ENCODE measurements at places on chromosomes 5 and 9.

DNA sequence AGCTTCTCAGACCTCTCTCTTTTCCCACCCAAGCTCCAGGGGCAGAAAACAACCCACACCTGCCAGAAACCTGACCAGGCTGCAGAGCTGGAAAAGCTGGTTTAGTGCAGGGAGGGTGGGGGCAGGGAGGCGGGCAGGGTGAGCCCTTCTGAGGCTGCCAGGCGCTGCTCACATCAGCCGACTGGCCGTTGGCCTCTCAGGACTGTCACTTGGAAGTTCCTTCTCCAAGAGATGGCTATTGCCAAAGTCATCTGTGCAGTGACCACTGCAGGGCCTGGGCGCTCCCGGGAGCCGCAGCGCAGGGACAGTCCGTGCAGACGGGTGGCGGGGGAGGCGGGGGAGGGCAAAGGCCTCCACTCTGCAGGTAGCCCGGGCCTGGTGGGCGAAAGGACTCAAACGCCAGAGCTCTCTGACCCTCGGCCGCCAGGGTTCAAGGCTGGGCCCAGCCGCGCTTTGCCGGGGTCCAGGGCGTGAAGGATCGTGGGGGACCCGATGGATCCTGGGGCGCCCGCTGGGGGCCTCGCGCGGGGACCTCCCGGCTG lies 205.0 kb upstream of the IER5L start:
- no peak for DNase-seq

GRCh38 chr5:43041669-43042175 lies 1.6 kb upstream of the ANXA2R start:
- DNase-seq: peak; percentile 89

DNA sequence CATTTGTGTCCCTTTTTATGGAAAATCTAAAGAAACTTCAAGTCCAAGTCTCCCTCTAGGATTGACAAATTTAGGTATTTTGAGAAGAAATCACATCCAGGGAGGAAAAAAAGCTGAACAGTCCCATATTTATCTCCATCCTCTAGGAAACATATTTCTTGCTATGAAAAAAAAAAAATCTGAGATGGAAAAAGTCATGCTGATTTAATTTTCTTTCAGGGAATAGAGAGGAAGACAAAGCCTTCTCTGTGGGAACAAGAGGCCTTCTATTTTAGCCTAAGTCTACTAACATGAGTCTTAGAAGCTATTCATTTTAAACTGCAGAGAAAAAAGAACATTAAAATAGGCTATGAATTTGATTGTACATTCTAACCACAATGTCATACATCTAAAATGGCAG lies 63.1 kb upstream of the CDK5RAP2 start:
- no peak for DNase-seq

DNA sequence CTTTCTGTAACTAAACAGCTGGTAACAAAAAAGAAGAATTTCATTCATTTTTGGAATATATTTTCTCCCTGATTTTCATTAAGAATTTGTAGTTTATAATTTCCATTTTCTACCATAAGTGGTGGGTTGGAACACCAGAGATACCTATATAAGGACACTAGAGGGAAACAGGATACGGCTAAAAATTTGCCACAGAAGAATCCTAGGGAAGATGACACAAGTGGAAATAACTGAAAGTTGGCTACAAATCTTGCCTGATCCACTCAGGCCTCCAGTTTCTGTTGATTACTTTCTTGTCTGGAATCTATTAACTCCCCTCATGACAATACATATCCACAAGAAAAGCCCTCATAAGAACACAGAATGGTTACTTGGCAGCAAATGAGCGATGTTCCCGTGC lies 46.8 kb downstream of the FREM1 start:
- no peak for DNase-seq

DNA sequence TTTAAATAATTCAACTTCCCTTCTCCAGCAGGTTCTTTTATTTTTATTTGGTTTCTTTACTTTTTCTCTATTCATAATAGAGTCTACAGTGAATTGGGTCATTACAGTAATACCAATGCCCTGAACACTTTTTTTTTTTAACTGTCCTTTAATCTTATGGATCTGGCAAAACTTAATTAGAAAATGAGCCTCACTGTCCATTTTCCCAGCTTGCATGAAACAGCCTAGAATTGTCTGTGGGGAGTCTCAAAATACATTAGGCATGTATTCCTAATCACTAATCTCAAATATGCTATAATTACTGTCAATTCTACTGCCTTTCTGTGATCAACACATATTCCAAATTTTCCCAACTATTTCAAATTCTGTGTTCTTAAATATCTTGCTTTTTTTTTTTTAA lies 406.8 kb downstream of the ANXA1 start:
- no peak for DNase-seq

- DNase-seq: no peak
Observed at GRCh38 chr9:137379761-137380161, 43.2 kb downstream of the EXD3 start.

GRCh38 chr9:109721001-109721400 lies 59.0 kb upstream of the PALM2AKAP2 start:
- no peak for DNase-seq
